ENCODE measurements at places on chromosomes 3 and 15.

DNA sequence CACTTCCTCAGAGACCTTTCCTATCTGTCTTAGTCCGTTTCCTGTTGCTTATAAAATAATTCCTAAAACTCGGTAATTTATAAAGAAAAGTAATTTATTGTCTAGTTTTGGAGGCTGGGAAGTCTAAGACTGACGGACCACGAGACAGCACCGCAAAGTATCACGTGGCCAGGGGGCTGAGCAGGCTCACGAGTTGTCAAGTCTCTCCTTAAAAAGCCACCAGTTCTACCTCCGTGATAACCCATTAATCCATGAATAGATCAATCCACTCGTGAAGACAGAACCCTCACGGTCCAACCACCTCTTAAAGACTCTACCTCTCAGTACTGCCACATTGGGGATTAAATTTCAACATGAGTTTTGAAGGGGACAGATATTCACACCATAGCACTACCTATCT lies 821 bp downstream of the LINS1 start:
- DNase-seq: peak; percentile 32

- no peak for DNase-seq
Measured at GRCh38 chr3:13492048-13492447, 11.9 kb downstream of the HDAC11 start.

GRCh38 chr3:18593231-18593630 lies 168.1 kb upstream of the SATB1 start:
- no peak for DNase-seq

- DNase-seq: peak; percentile 99
Measured at GRCh38 chr15:52076889-52077781, 35.4 kb downstream of the BCL2L10 start.

DNA sequence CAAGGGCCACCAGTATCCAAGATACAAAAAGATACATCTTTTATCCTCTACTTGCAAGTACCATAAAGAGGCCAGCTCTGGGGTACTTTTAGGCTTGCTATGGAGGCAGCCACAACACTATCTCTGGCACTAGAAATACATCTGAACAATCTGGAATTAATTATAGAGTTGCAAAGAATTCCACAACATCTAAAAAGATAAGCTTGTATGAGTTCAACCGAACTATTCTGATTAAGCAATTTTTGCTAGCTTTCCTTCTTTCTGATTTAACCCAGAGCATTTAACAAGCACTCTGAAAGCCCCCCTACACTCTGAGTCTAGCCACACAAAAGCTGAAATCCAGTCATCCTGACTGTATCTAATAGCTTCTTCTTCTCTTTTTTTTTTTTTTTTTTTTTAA lies 95.4 kb downstream of the FRMD5 start:
- DNase-seq: no peak

- no peak for DNase-seq
Measured at GRCh38 chr3:126194713-126195305, 14.4 kb upstream of the ALDH1L1 start.

DNA sequence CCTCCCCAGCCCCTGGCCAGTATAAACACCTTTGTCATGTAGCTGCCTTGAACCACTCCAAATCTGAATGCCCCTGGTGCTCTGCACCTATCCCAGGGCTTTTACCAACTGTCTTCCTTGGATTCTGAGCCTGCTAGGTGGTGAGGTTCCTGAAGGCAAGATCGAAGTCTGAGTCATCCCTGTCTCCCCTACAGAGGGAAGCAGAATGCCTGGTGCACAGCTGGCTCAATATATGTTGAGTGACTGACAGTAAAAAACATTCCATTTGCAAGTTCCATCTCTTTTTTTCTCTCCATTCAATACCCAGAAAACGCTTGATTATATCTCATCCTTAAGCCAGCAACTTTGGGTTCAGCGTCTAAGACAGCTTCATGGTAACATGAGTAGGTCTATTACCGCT lies 24.7 kb downstream of the SLC24A1 start:
- DNase-seq: peak; percentile 38

DNA sequence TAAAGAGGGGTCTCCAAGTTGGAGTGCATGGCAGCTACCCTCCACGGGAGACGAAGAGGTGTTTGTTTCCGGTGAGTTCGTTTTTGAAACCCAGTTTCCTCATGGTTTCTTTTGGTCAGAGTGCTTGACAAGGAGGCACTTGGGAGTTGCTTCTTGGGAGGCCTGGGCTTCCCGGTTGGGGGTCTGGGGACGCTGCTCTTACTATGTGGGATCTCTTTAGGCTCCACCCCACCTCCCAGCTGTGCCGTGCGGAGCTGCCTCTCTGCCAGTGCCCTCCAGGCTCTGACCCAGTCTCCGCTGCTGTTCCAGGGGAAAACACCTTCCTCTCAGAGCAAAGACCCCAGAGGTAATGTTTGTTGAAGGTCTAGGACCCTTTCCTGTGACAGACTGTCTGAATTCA lies 29.6 kb downstream of the KIF7 start:
- DNase-seq: no peak

- DNase-seq: peak; percentile 79
Measured at GRCh38 chr15:62647202-62647842, 395.2 kb upstream of the TPM1 start.

- DNase-seq: peak; percentile 64
Measured at GRCh38 chr3:117019082-117019713, 309.6 kb downstream of the TUSC7 start.

DNA sequence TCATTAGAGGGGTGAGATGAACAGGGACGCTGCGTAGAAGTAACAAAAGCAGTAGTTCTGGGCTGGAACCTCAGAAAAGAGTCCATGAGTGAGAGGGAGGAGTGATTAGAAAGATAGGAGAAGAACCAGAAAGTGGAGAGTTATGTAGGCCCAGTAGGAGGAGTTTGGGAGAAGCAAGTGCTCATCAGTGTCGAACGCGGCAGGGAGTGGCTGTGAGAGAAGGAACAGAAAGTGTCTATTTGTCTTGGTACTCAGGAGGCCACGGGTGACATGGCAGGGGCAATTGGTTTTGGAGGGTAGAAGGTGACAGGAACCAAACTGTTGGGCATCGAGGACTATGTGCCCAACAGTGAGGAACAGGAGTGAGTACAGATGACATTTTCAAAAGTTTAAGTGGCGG lies 1.3 kb upstream of the INSYN1 start:
- DNase-seq: no peak

GRCh38 chr3:182740710-182741109 lies 52.6 kb upstream of the ATP11B start:
- peak; percentile 97 for DNase-seq

GRCh38 chr15:86650094-86650493 lies 570.4 kb downstream of the AGBL1 start:
- peak; percentile 40 for DNase-seq

- no peak for DNase-seq
Measured at GRCh38 chr3:172073262-172073915, 34.0 kb downstream of the FNDC3B start.

All from epithelial cell of esophagus (primary cell).